ENCODE measurements at places on chromosomes 11 and 22. TPM values are rescaled to one million over a fixed set of nuclear protein-coding genes. Genes with fewer than 3 reads are reported as not detected.

GRCh38 chr22:29553351-29554224 is at the start of gene THOC5:
Gene THOC5, minus strand, starts transcription at chr22:29553757. Its CDS starts 4,610 bp downstream, at chr22:29549147.
- peak within 1 kb of the TSS; percentile 84 for H3K4me3 ChIP-seq
- no peaks in the 10 kb centered on the region for H3K36me3 ChIP-seq
- H3K27me3 ChIP-seq, result no peaks in the 10 kb centered on the region

- peak overlapping the region; percentile 8 for H3K27ac ChIP-seq
- peaks cover 16% of the 10 kb centered on the region for H3K4me1 ChIP-seq
- H3K27me3 ChIP-seq, result peaks cover 2% of the 10 kb centered on the region
- no peaks in the 10 kb centered on the region for H3K36me3 ChIP-seq
- no peak overlapping the region for H3K4me3 ChIP-seq
Observed at GRCh38 chr22:29702000-29702930, 17.5 kb upstream of the CABP7 start.

GRCh38 chr22:28600546-28601143 is 79.0 kb downstream of the TTC28 start:
- H3K27me3 ChIP-seq, result no peaks in the 10 kb centered on the region
- H3K4me1 ChIP-seq, result no peaks in the 10 kb centered on the region
- no peak overlapping the region for H3K27ac ChIP-seq
- no peaks in the 10 kb centered on the region for H3K36me3 ChIP-seq

- H3K4me1 ChIP-seq, result no peaks in the 10 kb centered on the region
- DNase-seq, result no peak
- no peak overlapping the region for H3K4me3 ChIP-seq
- no peak overlapping the region for H3K27ac ChIP-seq
Observed at GRCh38 chr11:1437500-1437899, 47.8 kb downstream of the BRSK2 start.

DNA sequence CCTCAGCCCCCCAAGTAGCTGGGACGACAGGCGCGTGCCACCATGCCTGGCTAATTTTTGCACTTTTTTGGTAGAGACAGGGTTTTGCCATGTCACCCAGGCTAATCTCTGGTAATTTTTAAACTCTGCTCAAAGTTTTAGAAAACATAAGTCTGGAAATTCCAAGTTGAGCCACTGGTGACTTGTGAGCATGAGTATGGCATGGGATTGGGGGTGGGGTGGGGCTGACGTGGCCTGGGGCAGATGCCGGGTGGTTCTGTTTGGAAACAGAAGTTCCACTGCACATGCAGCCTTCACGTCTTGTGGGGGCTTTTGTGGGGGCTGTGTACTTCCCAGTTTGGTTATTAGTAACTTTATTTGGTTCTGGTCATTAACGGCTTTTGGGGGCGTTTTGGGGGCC is 67.3 kb downstream of the PTPRJ start:
- no peaks in the 10 kb centered on the region for H3K4me1 ChIP-seq
- no peaks in the 10 kb centered on the region for H3K27me3 ChIP-seq
- no peak overlapping the region for H3K27ac ChIP-seq
- no peaks in the 10 kb centered on the region for H3K36me3 ChIP-seq
- no peak for DNase-seq

- no peaks in the 10 kb centered on the region for H3K36me3 ChIP-seq
- no peak for DNase-seq
- peak overlapping the region; percentile 99 for H3K27ac ChIP-seq
- H3K4me1 ChIP-seq, result peaks cover 54% of the 10 kb centered on the region
- no peaks in the 10 kb centered on the region for H3K27me3 ChIP-seq
- peak overlapping the region; percentile 81 for H3K4me3 ChIP-seq
Observed at GRCh38 chr11:67352546-67353316, 615 bp downstream of the POLD4 start.

- DNase-seq, result no peak
- peak overlapping the region; percentile 82 for H3K27ac ChIP-seq
- peaks cover 18% of the 10 kb centered on the region for H3K4me1 ChIP-seq
- no peaks in the 10 kb centered on the region for H3K27me3 ChIP-seq
- H3K4me3 ChIP-seq, result peak overlapping the region; percentile 73
- no peaks in the 10 kb centered on the region for H3K36me3 ChIP-seq
Observed at GRCh38 chr11:1571760-1572196, 293 bp downstream of the DUSP8 start.

- peaks cover 31% of the 10 kb centered on the region for H3K4me1 ChIP-seq
- no peaks in the 10 kb centered on the region for H3K36me3 ChIP-seq
- peak overlapping the region; percentile 94 for H3K4me3 ChIP-seq
- no peak for DNase-seq
- peak overlapping the region; percentile 100 for H3K27ac ChIP-seq
Observed at GRCh38 chr22:50583294-50583861, 729 bp upstream of the CHKB start.

GRCh38 chr11:72859126-72859525 is 44.9 kb downstream of the ATG16L2 start:
- H3K4me1 ChIP-seq, result peaks cover 5% of the 10 kb centered on the region
- H3K27me3 ChIP-seq, result no peaks in the 10 kb centered on the region

GRCh38 chr11:71488681-71489270 is 35.8 kb downstream of the NADSYN1 start:
- peaks cover 76% of the 10 kb centered on the region for H3K36me3 ChIP-seq
- no peaks in the 10 kb centered on the region for H3K4me1 ChIP-seq
- no peak overlapping the region for H3K27ac ChIP-seq
- H3K27me3 ChIP-seq, result no peaks in the 10 kb centered on the region
- no peak overlapping the region for H3K4me3 ChIP-seq
- no peak for DNase-seq

TMEM45B gene
- total RNA-seq, result not detected

ANO1 gene
- 11.3 TPM for total RNA-seq

CHRNA10 gene
- 0.63 TPM for total RNA-seq

RNF214 gene
- 35.2 TPM for total RNA-seq

All from psoas muscle (tissue), 8 donors.